NCI-H2029 (cell line): ENCODE measurements at places on chromosomes 11 and 22.

GRCh38 chr11:134047586-134047999 is 21.3 kb upstream of the JAM3 start:
- DNase-seq: no peak

GRCh38 chr11:73334384-73335203 is 26.5 kb downstream of the ARHGEF17 start:
- no peak for DNase-seq

DNA sequence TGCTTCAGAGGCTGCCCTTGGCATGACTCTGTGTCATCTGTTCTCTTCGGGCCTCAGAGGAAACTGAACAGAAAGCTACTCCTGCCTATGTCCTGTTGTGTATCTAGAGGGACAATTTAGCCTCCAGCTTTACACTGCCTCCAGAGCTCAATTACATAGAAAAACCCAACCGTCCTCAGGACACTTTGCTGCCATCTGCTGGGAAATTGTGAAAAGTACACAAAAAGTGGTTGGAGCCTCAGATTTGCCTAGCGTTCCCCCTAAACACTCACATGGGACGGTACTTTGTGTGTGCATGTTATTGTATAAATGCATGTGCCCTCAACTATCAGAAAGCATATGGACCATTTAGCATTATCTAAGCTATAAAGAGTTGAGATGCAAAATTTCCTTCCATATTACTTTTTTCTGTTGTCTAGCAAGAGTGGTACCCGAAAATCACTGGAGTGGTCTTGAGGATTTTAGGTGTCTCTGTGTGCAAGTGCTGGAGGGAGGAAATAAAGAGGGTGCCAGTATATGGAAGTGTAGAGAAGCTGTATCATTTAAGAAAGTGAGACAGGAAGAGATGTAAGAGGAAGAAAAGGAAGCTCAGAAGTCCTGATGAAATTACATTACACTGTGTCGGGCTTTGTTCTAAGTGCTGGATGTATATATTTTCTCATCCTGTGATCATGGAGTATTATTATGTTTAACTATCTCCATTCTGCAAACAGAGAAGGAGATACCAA is 8.7 kb upstream of the MS4A4E start:
- DNase-seq: peak; percentile 33

DNA sequence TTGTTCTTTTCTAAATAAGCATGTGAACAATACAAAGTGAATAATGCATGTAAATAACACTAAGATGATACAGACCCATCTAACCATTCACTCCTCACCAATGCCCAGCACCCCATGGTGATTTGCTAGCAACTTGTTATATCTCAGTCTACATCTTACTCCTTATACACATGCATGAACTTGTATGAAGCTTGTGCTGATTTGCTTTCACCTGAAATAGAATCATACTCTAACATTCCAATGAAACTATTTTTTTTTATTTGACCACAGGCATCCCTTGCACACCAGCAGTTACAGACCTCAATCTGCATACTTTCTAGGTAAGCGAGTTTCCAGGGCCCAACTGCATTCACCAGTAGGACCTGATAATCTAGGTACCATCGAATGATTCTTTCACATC is 873.6 kb downstream of the OPCML start:
- DNase-seq: no peak

- DNase-seq: peak; percentile 81
These were observed 1391.3 kb downstream of the TBC1D22A start for GRCh38 chr22:48153726-48154125.

- DNase-seq: no peak
These were observed 110.4 kb upstream of the CSNK2A3 start for GRCh38 chr11:11463405-11463804.

DNA sequence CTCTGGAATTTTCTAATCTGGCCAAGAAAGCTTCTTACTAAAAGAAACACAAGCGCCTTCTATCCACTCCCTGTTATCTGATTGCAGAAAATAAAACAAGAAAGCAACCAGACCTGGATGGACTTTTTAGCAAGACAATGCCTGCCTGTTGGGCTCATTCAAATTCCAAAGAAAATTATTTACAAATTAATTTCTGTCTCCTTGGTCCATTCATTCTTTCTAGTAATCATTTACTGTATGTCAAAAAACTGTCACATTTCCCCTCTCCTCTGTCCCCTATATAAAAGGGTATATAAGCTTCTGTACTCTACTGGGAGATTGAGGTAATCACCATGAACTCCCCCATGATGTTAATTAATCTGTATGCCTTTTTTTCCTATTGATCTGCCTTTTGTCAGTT is 279.9 kb downstream of the DLG2 start:
- DNase-seq: no peak

- DNase-seq: peak; percentile 77
These were observed 85.2 kb upstream of the GRAMD1B start for GRCh38 chr11:123344790-123345357.

- DNase-seq: no peak
These were observed 5.9 kb upstream of the AMOTL1 start for GRCh38 chr11:94762208-94762607.

- DNase-seq: no peak
These were observed 43.1 kb upstream of the GCAT start for GRCh38 chr22:37764622-37765021.

DNA sequence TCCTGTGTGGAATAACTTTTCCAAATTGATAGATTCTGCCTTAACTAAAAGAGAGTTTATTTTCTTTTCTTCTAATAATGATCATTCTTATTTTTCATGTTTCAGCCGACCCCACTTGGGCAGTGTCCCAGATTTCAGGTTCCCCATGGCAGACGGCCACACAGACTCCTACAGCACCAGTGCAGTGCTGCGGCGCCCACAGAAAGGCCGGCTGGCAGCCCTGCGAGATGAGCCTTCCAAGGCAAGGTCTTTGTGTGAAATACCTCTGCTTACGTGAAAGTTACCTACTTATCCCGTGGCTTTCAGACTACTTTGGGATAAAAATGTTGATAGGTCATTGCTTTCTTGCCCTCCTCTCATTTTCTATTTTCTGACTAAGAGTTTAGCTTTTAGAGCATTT is 59.3 kb upstream of the CTTN start:
- DNase-seq: no peak

- DNase-seq: no peak
These were observed 8.9 kb downstream of the SLC29A2 start for GRCh38 chr11:66362481-66363147.

DNA sequence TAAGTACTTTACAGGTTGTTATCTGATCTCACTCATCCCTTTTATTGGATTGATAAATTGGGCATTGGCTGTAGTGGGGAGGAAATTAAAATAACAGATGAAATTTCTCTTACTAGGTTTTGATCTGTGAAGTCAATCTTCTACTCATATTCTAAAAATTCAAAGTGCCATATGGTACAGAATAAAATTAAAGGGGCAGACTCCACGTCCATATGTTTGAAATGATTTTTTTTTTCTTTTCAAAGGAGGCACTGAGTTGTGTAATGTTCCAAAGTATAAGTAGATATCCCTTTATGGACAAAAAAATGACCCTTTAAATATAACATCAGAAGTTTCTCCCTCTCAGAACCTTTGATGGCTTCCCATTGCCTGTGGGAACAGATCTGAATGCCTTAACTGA is 207.4 kb downstream of the DBX1 start:
- DNase-seq: no peak

- no peak for DNase-seq
These were observed 78.8 kb upstream of the TOP3B start for GRCh38 chr22:22061085-22062077.

GRCh38 chr11:94418123-94418765 is 17.0 kb upstream of the GPR83 start:
- DNase-seq: no peak

DNA sequence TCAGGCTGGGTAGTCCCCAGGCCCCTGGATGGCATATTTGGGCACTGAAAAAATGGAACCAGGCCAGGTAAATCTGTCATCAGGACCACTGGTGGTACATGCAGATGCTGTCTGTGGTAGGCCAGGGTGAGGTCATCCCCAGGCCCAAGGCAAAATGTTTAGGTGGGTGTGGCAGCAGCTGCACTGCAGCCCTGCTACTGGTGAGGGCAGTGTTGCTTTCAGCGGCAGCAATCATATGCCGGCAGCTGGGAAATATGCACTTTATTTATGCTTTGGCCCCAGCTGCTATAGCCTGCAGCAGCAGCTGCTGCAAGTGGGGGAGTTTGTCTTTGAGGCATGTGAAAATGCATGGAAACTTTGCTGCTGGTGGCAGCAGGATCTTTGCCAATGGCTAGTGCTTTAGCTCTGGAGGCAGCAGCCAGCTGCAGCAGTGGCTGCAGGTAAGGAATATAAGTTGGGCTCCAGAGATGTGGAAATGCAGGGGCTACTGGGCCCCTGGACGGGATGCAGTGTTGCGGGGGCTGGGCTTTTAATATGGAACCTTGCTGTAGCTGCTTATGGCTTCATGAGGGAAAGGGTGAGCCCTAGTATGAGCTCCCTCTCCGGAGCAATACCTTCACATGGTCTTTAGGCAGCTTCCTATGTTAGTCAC is 365.7 kb upstream of the CADM1 start:
- peak; percentile 31 for DNase-seq
